ENCODE measurements at places on chromosomes 3 and 15.

DNA sequence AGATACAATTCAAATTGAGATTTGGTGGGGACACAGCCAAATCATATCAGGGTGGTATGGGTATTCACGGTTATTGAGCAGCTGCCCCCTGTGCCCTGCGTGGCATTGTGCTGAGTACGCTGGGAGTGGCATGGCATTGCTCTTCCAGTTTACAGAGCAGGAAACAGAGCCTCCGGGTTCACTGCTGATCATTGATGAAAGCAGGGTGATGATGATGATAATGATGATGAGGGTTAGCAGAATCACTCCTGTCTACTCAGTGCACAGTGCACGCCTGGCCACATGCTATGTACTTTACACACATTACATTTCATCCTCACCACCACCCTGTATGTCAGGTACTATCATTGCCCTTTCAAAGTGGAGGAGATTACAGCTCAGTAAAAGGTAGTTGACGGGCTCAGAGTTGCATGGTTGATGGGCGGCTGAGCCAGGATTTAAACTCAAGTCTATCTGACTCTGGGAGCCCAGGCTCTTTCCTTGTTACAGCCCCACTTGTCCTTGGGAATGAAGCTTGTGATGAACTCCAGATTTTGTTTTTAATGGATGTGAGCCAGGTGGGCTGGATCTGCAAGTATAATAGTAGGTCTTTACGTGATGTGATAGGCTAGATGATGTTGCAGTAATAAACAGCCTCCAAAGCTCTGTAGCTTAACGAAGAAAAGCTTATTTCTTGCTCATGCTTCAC lies 87.6 kb upstream of the MYZAP start:
- no peak for DNase-seq

DNA sequence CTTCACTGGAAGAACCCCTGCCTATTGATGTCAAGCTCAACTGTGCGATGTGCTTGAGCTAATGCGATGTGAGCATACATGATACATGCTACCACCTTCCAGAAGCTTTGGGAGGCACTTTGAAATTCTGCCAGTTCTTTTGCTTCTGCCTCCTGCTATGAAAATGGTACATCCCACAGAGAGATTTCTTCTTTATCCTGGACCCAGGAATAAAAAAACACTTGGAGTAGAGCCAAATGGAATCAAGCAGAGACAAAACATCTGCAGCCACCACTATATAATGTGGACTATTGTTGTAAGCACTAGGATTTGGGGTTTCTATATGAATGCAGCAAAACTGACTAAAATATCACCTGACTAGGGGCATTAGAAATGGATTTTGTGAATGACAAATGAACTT lies 119.9 kb upstream of the GAP43 start:
- no peak for DNase-seq

GRCh38 chr3:151630938-151631441 lies 102.7 kb upstream of the AADACL2 start:
- DNase-seq, result no peak

- DNase-seq, result no peak
These were observed 141.0 kb downstream of the MYLK start for GRCh38 chr3:123743121-123743520.

DNA sequence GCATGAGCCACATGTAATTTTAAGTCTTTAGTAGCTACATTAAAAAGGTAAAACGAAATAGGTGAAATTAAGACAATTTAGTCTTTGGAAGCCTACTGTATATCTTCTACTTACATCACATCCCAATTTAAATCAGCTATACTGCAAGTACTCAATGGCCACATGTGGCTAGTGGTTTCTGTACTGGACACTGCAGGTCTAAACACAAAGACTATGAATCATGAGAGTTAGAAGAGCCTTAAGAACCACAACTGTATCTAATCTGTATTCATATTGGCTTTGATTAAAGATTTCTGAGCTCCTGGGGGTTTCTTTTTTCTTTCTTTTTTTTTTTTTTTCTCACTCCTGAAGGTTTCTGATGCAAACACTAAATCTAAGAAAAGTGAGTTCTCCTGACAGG lies 2.3 kb upstream of the EIF1B start:
- no peak for DNase-seq

GRCh38 chr3:45762647-45763302 lies 33.6 kb downstream of the SLC6A20 start:
- DNase-seq, result no peak

- DNase-seq, result no peak
These were observed 8.9 kb downstream of the OR5AC2 start for GRCh38 chr3:98095882-98096281.

DNA sequence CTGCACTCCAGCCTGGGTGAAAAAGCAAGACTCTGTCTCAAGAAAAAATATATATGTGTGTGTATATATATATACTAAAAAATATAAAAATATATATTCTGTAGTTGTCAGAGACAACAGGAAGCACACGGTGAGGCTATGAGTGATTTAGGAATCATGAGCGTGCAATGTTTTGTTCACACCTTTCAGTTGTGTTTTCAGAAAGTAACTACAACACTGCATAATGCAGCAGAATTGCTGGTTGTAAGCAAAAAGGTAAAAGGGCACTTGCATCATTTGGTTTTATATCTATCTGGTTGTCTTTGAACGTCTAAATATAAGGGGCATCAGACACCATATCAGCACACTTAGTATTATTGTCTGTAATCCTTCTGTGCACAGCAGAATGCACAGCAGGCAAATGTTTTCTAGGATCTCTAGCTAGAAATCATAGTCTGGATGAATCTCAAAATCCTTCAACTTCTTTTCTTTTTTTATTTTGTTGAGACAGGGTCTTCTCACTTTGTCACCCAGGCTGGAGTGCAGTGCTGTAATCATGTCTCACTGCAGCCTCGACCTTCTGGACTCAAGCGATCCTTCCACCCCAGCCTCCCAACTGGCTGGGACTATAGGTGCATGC lies 44.8 kb downstream of the CCR3 start:
- DNase-seq, result no peak

- no peak for DNase-seq
These were observed 157.9 kb downstream of the TLE3 start for GRCh38 chr15:69939513-69940440.

DNA sequence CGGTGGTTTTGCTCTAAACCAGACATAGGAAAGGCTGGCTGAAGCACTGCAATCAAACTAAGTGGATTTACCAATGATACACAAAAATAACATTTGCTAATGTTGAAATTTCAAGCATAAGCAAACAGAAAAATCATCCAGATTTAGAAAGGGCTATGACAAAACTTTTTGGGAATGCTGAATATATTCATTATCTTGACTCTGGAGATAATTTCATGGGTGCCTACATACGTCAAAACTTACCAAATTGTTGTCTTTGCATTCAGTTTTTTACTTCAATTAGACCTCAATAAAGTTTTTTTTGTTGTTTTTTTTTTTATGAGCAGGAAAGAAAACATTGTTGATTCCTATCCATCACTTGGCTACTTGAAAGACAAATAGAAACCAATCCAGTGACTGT lies 140.8 kb downstream of the NR2E3 start:
- DNase-seq, result no peak

DNA sequence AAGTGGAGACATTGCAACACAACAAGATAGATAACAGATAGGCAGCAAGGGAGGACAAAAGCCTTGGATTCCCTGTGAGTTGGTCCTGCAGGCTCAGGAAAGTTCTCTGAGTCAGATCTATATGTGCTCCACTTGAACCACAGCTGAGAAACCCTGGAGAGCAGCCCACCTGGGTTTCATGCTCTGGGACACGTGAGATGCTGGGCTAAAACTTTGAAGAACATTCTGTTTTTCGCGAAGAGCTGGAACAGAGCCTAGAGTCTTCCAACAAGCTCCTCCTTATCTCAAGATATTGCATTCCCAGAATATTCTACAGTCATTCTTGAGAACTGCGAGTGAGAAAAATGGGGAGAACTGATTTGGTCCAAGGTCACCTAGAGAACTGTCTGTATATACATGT lies 583.0 kb upstream of the ROBO1 start:
- DNase-seq, result no peak

DNA sequence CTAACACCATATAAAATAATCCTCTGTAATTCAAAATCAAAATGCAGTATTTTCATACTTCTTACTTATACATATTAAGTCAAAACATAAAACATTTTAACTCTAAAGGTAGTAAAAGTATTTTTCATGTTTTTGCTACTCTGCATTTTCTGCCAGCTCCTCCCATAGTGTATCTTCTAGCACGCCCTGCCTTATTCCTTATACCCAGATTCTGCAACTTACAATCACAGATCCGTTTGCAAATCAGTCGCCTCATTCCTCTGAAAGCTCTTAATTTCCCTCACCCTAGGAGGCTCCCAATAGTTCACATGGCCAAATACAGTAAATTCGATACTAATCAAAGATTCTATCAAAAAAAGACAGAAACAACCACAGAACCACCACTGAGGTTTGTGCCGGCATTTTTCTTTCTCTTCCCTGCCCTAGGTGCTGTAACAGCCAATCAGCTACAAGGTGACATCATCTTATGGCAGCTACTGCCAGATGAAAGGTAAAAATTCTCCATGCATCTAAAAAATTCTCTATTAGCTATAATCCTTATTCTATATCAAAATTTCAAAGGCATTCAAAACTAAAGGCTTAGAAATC lies 72.9 kb downstream of the CLASP2 start:
- no peak for DNase-seq

- DNase-seq, result no peak
These were observed 9.8 kb upstream of the MME start for GRCh38 chr3:155070316-155070715.
